ENCODE measurements at places on chromosomes 6 and 20. TPM values are rescaled to one million over a fixed set of nuclear protein-coding genes. Genes with fewer than 3 reads are reported as not detected.

The ZNF391 gene
- polyA plus RNA-seq: 1.3 TPM

The ELMO2 gene
- polyA plus RNA-seq: 13.0 TPM

The ASIP gene
- 0.39 TPM for polyA plus RNA-seq

The HLA-DOB gene
- polyA plus RNA-seq: 0.62 TPM

The SIRPD gene
- polyA plus RNA-seq: 1.8 TPM

The KIF13A gene
- polyA plus RNA-seq: 26.8 TPM

The SLC52A3 gene
- polyA plus RNA-seq: 1.0 TPM

The ANKRD6 gene
- polyA plus RNA-seq: 9.3 TPM

The IL17F gene
- not detected for polyA plus RNA-seq

The HLA-DPA1 gene
- polyA plus RNA-seq: 50.7 TPM

The OXT gene
- polyA plus RNA-seq: not detected

The OR2J3 gene
- not detected for polyA plus RNA-seq

The AKAP7 gene
- polyA plus RNA-seq: 7.6 TPM

The SIRPB1 gene
- polyA plus RNA-seq: 0.13 TPM

Data from adipose tissue (tissue), 3 donors.